NCI-H2081 treated with DMSO at 0.1 percent for 48 hours (cell line): ENCODE measurements at places on chromosomes 1 and 21.

DNA sequence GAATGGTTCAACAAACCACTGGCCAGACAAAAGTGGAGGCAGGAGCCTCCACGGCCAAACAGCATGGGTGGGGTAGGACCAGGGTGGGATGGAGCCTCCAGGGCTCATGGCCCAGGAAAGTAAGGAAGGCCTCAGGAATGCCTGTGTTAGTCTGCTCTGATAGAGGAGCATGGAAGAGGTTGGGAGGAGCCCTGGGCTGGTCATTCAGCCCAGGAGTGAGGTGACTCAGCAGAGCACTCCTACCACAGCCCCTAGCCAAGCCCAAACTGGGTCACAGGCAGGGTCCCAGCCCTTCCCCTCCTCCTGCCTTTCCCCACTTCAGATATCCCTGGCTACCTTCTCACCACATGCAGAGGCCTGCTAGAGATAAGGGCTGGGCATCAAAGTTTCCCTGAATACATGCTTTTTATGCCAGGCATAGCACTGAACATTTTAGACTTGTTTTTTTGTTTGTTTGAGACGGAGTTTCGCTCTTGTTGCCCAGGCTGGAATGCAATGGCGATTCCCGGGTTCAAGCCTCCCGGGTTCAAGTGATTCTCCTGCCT is 3.1 kb upstream of the SHISA4 start:
- no peak for DNase-seq

DNA sequence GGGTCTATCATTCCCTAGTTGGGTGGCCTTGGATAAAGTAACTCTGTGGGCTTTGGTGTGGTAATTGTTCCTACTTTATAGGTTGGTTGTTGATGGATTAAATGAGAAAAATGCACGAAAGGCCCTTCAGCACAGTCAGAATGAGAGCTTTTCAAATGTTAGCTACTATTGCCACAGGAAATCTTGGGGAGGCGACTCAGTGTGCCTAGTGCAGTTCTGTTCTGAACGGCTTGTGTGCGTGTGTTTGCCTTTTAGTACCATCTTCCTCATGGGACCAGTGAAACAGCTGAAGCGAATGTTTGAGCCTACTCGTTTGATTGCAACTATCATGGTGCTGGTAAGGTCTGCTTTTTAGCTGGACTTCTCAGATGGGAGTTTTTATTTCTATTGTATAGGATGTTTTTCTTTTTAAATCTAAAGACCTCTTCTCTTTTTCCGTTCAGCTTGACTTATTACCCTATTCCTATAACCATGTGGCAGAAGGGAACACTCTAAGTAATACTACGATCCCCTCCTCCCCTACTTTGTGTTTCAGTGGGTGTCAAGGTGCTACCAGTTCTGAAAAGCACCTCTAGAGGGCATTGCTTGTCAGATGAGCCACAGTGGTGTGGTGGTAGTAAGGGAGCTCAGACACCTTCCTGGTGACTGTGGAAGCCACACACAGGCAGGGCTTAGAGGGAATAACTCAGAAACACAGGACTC is 9.2 kb downstream of the SFT2D2 start:
- DNase-seq, result peak; percentile 7

DNA sequence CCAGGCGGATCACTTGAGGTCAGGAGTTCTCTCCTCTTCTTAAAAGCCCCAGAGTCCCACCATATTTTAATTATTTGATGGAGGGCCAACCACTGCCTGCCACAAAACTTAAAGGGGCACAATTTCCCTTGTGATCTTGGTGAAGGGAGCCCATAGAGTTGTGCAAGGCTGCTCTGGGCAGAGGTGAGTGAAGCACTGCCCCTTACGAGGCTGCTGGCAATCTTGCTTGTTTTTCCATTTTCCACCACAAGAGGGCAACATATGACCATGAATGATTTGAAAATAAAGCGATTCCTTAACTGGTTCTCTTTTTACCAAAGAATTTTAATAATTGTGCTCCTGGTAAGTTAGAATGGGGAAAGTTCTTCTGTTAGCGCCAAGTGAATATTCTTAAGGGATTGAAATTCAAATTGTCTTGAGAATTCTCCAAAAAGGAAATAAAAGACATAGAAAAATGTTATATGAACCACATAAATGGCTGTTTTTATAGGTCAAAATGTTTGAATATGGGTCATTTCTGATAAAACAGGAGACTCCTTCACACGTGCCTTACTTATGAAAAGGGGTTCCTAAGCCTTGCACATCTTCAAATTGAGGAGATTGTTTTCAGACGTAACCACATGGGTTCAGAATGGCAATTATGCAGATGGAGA is 22.7 kb downstream of the PGM1 start:
- DNase-seq, result no peak

- DNase-seq, result no peak
Observed at GRCh38 chr1:212127221-212127620, 91.7 kb downstream of the DTL start.

GRCh38 chr1:92990828-92991227 is 29.6 kb upstream of the DIPK1A start:
- no peak for DNase-seq

DNA sequence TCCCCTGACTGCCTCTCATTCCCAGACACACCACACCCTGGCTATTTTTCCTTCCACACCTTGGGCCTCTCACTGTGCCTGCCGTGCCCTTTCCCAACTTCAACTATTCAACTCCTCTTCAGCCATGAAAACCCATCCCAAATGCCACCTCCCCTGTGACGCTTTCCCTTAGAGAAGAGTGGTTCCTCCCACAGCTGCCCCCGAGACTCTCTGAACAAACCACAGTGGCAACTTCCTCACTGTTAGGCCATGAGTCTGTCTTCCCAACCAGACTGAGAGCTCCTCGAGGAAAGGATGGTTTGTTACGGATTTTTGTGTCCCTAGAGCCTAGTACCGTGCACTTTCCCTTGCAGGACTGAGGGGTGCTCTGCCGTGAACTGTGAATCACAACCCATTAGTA is 59.2 kb downstream of the LRRN2 start:
- no peak for DNase-seq
